ENCODE measurements at places on chromosomes 13 and 19.
A peak's percentile ranks its signal among the peaks of the same experiment; 100 is the strongest.

DNA sequence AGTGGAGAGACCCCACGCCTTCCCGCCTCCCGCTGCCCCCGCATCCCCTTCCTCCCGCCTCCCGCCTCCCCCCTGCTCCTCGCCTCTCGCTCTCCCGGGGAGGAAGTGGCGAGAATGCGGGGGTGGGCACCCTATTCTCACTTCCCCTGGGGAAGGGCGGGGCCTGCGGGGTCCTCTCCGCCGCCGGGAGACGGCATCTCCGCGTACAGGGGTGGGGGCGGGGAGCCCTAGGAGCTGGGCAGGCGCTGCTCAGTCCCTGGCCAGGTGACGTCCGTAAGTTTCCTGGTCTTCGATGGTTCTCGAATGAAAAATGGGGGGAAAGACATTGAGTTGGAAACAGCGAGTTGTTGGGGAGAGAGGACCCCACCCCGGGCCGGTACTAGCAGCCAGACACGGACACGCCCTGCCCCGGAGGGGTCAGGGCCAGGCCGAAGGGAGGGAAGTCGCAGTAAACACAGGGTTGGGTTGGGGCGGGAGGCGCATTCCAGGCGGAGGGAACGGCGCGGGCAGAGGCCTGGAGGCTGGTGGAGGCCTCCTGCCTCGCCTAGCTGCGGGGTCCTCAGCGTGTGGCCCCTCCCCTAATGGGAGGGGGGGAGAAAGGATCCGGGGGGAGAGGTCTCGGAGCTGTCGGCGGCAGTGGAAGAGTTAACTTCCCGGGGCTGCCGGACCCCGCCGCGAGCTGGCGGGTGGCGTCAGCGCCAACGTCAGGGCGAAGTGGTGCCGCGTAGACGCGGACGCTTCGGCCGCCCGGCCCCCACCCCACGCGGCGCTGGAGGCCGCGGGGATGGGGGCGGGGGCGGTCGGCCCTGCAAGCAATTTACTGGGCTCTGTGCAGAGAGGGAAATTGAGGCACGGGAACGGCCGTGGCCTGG lies 10.4 kb upstream of the JUND start:
- no peak for DNase-seq

DNA sequence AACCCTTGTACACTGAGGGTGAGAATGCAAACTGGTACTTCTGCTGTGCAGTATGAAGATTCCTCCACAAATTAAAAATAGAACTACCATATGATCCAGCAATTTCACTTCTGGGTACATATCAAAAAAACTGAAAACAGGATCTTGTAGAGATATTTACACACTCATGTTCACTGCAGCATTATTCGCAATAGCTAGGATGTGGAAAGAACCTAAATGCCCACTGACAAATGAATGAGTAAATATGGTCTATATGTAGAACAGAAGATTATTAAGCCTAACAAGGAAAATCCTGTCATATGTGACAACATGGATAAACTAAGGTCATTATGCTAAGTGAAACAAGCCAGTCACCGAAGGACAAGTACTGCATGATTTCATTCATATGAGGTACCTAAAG lies 304.7 kb downstream of the ENOX1 start:
- no peak for DNase-seq

GRCh38 chr13:18952225-18953016 lies 229.2 kb downstream of the TUBA3C start:
- DNase-seq = no peak

- DNase-seq = peak; percentile 42
These were observed 144.0 kb downstream of the KDM4B start for GRCh38 chr19:5112681-5113575.

DNA sequence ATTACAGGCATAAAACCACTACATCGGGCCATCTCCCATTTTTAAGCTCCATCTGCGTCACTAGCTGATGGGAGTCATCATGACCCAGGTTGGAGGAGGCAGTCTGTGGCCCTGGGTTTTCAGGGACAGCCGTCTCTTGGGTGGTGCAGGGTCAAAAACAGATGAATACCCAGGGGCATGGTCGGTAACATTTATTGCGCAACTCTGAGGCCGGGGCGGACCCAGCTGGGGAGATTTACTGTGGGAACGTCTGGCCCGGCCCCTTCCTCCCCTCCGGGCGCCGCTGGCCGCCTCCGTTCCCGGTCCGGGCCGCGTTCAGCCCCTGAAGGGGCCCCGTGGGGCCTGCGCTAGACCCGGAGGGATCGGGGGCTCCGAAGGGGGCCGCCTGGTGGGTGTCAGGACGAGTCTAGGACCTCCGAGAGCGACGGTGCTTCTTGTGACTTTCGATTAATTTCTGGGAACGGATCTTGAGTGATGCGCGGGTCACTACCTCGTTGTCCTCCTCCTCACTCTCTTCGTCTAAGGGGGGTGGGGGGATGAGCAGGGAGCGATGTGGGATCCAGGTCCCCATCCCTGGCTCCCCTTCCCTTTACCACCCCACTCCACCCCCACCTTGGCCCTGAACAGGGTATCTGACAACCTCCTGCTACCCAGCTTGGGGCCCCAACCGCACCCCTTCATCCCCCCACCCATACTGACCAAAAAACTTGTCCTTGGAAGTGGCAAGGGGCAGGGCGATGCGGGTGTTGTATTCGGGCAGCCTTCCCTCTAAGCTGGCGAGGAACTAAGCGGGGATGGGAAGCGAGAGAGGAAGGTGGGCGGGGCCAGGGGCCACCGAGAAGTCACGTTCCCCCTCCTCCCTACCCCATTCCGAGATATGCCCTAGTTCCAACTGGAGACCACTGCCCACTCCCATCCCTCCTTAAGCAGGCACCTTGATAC lies 1.6 kb upstream of the RGL3 start:
- no peak for DNase-seq

DNA sequence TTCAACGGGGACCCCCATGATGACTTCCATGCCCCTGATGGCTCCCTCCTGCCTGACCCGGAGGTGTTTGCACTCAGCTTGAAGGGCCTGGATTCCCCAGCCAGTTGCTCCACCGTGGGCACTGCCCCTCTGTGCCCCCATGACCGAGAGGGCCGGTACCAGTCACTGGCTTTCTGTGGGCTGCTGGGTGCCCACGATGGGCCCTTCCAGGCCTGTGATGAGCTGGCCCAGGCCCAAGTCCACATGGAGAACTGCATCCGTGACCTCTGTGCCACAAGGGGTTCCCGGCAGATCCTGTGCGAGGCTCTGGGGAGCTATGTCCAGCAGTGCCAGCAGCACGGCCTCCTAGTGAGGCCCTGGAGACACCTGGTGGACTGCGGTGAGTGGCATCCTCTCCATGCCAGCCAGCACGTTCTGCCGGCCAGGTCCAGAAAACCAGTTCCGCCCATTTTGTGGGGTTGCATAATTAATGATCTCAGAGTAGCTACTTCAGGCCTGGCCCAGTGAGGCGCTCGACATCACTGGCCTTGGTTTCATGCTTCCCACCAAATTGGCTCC lies 34.9 kb upstream of the FXYD3 start:
- DNase-seq = no peak

- no peak for DNase-seq
These were observed 57.4 kb downstream of the ATP11A start for GRCh38 chr13:112747256-112747655.

DNA sequence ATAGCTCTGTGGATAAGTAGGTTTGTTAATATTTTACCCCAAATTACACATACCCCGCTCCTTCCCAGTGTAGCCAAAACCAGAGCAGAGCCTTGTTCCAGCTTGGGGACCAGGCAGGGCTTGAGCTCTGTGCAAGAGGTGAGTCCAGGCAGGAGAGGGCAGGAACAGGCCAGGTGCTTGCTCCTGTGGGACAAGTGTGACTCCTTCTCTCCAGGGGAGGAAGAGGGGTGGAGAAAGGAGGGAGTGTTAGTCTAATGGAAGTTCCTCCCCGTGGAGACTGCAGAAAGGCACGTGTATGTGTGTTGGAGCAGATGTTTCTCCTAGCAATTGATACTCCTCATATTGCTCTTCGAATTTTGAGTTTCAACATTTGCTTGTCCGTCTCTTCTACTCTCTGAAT lies 201.0 kb downstream of the FGF9 start:
- no peak for DNase-seq

DNA sequence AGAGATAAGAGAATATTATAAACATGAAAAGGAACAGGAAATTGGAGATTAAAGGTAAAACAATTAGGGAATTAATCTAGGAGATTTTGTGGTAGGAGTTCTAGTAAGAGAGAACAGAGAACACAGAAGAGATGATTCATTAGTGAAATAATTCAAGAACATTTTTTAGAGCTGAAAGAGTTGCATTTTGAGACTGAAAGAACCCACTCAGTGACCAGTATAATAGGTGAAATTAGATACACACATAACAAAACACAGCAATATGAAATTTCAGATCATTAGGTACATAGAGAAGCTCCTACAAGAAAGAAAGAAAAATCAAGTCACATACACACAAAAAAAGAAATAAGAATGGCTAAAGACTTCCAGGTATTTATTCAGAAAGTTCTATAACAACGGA lies 144.0 kb downstream of the CYSLTR2 start:
- no peak for DNase-seq

- no peak for DNase-seq
These were observed 34.3 kb downstream of the ELF1 start for GRCh38 chr13:40984668-40985366.

GRCh38 chr19:37078717-37079032 lies 442 bp downstream of the ZNF420 start:
- no peak for DNase-seq

GRCh38 chr19:54893406-54893805 lies 12.5 kb upstream of the NCR1 start:
- no peak for DNase-seq

DNA sequence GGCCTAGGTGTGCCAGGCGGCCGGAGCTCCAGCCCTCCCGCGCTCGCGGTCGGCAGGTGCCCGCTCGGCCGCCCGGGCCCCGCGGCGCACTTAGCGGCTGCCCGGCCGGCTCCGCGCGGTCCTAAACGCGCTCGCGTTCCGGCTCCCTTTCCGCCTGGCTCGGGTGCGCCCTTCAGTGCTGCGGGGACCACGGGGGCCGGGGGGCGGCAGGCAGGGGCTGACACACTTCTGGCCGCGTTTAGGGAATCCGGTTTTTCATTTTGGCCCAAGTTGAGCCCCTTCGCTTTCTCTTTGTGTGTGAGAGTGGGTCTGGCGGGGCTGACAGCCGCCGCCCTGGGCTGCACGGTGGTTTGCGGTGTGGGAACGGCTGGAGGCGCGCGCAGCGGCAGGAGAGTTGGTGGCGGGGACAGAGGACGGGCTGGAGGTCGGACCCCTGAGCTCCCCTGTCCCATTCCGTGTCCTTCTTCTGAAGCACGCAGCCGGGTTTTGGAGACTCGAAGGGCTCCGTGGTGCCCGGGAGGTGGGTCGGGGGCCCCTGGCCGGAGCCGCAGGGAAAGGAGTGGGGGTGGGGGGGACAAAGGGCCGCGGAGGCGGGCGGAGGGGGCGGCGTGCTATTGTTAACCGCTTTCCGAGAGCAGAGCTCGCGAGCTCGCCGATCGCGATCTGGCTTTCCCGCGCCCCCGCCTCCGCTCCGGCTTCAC lies 3.1 kb downstream of the FGF9 start:
- DNase-seq = no peak

- DNase-seq = no peak
These were observed 100.3 kb upstream of the WASF3 start for GRCh38 chr13:26457212-26457611.

DNA sequence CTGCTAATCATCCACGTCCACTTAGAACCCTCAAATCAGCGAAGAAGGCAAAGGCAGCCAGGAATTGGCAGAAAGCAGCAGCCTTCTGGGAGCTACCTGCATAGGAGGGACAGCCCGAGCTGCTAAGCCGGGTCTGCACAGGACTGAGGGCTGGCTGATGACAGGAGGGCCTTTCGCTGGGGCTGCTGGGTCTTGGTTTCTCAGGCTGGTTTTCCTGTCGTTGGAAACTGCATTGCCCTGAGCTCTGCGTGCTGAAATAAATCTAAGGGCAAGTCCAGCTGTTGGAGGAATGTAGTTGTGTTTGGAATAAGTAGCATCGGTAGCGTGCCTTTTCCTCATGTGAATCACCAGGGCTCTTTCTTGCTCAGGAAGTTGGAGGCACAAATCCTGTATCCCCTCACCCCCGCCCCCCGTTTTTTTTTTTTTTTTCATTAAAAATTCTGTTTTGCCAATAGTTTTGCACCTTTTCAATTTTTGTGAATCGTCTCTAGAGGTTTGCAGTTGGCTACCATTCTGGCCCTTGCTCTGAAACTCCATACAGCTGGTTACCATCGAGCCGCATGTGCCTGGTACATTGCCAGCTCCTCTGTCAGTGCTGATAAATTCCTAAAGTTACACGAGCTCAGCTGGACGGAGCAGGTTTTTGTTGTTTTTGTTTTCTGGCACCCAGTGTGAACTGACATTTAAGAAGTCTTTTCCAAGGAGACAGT lies 193.9 kb upstream of the RNF113B start:
- DNase-seq = peak; percentile 60

DNA sequence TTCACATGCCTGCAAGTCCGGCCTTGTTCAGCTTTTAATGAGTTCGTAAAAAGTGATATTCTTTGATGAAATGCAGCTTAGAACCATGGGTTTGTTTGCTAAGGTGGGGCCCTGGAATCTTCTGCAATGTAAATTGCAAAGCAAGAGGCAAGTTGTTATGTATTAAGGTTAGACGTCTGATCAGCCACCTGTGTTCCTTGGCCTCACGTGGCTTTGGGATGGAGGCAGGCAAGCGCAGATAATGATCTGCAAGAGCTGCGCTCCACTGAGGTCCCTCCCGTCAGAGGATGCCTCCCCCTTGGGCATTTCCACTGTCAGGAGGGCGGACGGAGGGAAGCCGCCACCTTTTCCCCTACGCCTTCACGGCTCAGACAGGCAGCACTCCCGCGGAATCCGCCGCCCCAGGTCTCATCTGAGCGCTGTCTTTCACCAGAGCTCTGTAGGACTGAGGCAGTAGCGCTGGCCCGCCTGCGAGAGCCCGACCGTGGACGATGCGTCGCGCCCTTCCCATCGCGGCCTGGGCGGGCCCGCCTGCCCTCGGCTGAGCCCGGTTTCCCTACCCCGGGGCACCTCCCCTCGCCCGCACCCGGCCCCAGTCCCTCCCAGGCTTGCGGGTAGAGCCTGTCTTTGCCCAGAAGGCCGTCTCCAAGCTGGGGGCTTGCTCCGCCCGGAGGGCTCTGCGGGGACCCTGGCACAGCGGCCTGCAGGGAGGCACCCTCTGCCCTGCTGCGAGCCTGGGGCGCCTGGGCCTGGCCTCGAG lies 110.9 kb downstream of the CRYL1 start:
- no peak for DNase-seq

DNA sequence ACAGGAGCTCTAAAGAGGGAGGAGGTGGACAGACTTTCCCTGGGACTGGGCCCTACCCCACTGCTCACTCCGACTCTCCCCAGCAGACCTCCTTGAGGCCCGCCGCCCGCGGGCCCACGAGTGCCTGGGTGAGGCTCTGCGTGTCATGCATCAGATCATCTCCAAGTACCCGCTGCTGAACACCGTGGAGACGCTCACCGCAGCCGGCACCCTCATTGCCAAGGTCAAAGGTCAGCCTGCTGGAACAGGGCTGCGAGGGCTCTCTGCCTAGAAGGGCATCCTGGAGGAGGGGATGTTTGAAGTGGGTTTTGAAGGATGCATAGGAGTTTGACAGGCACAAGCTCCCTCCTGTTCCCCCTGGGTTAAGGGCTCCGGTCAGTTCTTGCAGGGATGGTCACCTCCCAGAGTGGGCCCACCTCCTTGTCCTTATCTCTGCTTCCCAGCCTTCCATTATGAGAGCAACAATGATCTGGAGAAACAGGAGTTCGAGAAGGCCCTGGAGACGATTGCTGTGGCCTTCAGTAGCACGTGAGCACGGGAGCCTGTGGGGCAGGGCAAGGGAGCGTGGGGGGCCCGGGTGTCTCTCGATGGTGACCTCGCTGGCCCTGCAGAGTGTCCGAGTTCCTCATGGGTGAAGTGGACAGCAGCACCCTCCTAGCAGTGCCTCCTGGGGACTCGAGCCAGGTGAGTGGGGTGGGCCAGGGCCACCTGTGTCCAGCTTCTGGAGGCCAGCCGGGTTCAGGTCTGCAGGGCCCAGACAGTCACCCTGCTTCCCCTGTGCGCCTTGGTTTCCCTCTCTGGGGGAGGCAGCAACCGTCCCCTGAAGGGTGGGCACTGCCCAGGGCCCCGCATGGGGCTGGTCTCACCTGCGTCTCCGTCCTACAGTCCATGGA lies 6.3 kb downstream of the ARHGAP45 start:
- DNase-seq = no peak
